ENCODE measurements at places on chromosomes 1 and 21.

DNA sequence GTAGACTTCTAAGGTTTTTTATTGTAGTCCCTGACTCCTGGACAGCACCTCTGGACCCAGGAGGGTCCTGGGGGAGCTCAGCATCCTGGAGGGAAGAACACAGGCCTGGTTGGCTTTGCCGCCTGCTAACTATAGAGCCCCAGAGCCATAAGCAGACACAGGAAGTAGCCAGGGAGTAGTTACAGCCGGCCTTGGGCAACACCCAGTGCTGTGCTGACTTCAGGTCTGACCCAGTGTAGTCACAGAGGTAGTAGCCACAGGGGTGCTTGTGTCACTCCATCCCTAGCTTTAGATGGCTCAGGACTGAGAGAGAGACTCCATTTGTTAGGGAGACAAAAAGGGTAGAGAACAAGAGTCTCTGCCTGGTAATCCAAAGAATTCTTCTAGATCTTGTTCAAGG lies 21.9 kb downstream of the MCOLN2 start:
- no peaks in the 10 kb centered on the region for H3K36me3 ChIP-seq
- no peak overlapping the region for H3K4me3 ChIP-seq
- no peak for DNase-seq
- no peaks in the 10 kb centered on the region for H3K27me3 ChIP-seq

DNA sequence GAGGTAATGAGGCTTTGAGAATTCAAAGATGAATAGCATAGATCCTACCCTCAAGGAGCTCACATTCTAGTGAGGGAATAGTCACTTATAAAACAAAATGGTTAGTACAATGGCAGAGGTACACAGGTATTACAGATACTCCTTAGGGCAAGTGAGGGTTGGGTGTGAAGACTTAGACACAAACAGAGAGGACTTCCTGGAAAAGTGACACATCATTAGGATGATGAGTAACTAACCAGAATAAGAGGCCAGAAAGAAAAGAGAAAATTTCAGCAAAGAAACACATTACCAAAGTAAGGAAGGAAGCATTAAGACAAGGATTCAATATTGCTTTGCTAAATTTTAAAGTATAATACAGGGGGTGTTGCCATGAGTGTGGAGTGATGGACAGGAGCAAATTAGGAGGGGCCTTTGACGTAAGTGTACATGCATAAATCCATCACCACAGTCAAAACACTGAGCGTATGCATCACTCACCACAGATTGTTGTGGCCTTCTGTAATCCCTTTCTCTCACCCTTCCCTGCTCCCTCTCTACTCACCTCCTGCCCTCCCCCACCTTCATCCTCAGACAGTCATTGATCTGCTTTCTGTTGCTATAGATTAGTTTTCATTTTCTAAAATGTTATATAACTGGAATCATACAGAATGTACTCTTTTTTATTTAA lies 7.9 kb downstream of the CD53 start:
- no peak overlapping the region for H3K27ac ChIP-seq
- H3K27me3 ChIP-seq: no peaks in the 10 kb centered on the region
- no peaks in the 10 kb centered on the region for H3K36me3 ChIP-seq
- H3K4me3 ChIP-seq: no peak overlapping the region
- no peaks in the 10 kb centered on the region for H3K4me1 ChIP-seq

- no peak for DNase-seq
- peak overlapping the region; percentile 85 for H3K4me3 ChIP-seq
- H3K27ac ChIP-seq: no peak overlapping the region
- no peaks in the 10 kb centered on the region for H3K4me1 ChIP-seq
Observed at GRCh38 chr1:15408890-15409387, 749 bp upstream of the EFHD2 start.

GRCh38 chr1:150761801-150762200 lies 3.8 kb downstream of the CTSS start:
- no peaks in the 10 kb centered on the region for H3K27me3 ChIP-seq
- no peaks in the 10 kb centered on the region for H3K36me3 ChIP-seq
- H3K27ac ChIP-seq: no peak overlapping the region
- no peaks in the 10 kb centered on the region for H3K4me1 ChIP-seq
- H3K4me3 ChIP-seq: no peak overlapping the region

DNA sequence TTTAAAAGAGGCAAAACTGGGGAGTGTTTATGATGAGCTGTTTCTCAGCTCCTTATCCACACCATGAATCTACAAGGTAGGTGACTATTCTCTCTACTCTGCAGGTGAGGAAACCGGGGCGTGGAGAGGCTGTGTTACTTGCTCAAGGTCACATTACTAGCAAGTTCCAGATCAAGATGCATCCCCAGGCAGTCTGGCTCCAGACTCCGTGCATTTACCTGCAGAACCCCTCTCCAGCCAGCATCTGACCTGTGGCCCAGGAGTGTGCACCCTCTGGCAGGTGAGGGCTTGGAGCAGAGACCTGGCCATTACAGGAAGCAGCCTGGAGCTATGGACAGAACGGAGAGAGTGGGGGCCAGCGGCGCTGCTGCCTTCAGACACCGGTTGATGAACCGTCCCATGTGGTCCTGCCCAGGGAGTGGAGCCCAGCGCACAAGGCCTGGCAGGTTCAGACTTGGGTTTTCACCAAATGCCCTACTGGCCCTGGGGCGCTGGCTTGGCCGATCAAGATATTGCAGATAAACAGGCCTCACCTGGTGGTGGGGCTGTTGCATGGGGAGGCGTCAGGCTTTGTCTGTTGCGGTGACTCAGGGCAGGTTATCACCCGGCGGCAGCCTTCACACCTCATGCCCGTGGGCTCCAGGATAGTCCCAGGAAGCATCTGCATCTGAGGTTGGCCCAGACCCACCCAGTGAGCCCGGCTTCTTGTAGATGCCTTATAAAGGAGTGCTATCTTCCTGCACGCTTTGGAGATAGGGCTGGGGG lies 29.2 kb upstream of the WNT4 start:
- DNase-seq: no peak
- no peaks in the 10 kb centered on the region for H3K27me3 ChIP-seq
- H3K36me3 ChIP-seq: no peaks in the 10 kb centered on the region
- H3K27ac ChIP-seq: no peak overlapping the region
- no peaks in the 10 kb centered on the region for H3K4me1 ChIP-seq
- H3K4me3 ChIP-seq: no peak overlapping the region
